SHP77 (cell line): ENCODE measurements at places on chromosomes 3 and 15.

DNA sequence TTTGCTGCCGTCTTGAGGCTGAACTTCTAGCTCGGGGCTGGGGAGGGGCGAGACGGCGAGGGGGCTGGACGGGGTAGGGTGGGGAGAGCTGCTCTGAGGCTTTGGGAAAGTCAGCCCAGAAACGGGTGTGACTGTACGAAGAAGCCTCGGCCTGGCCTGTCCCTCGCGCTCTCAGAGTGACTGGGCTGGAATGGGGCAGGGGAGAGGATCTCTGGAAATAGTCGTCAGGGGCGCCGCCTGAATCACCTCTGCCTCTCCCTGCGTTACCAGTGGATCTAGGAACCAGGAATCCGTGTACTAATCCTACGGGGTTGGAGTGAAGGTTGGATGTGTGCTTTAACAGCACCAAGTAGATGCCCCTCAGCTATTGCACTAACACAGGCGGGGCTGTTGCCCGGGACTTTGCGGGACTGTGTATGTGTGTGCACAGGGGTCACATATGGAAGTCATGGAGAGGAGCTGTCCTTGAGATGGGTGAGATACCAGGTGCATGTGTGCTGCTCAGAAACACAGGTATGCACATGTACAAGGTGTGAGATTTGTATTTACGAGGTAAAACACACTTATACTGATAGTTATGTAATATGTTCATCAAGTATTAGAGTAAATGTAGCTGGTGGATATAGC lies 591 bp downstream of the FOXL2NB start:
- no peak for DNase-seq

- DNase-seq, result no peak
Measured at GRCh38 chr3:30611613-30612436, 5.4 kb downstream of the TGFBR2 start.

GRCh38 chr3:95424279-95424678 lies 1361.4 kb downstream of the NSUN3 start:
- no peak for DNase-seq

- no peak for DNase-seq
Measured at GRCh38 chr15:86165265-86166211, 85.9 kb downstream of the AGBL1 start.

- DNase-seq, result peak; percentile 35
Measured at GRCh38 chr15:73338058-73338457, 30.7 kb downstream of the HCN4 start.

- no peak for DNase-seq
Measured at GRCh38 chr3:57980416-57980815, 27.8 kb upstream of the FLNB start.
